ENCODE measurements at places on chromosomes 13 and 19. TPM values are rescaled to one million over a fixed set of nuclear protein-coding genes. Genes with fewer than 3 reads are reported as not detected.

Gene TBC1D17
- total RNA-seq, result 16.8 TPM

Gene IRGC
- total RNA-seq, result not detected

Gene MLNR
- total RNA-seq, result not detected

Gene ELAVL1
- 28.6 TPM for total RNA-seq

Gene ZNF71
- total RNA-seq, result 8.8 TPM
